ENCODE measurements at places on chromosomes 5 and 9. TPM values are rescaled to one million over a fixed set of nuclear protein-coding genes. Genes with fewer than 3 reads are reported as not detected.

DNA sequence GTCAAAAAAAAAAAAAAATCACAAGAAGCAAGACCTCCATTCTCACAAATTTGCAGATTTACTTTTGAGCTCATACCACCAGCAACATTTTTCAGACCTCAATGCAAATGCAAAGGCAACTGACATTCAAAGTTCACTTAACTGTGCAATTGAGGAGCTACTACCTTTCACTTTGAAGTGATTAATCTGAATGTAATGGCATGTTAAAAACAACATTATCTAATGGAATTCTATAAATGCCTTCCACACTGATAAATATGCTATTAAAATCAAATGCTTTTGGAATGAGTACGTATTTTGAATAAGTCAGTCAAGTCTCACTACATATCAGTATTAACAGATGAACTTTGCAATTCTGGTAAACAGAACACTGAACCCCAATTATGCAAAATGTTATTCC lies 32.3 kb downstream of the UBQLN1 start:
- no peak for DNase-seq

GRCh38 chr9:4670591-4670990 lies 4.3 kb upstream of the SPATA6L start:
- no peak for DNase-seq

DNA sequence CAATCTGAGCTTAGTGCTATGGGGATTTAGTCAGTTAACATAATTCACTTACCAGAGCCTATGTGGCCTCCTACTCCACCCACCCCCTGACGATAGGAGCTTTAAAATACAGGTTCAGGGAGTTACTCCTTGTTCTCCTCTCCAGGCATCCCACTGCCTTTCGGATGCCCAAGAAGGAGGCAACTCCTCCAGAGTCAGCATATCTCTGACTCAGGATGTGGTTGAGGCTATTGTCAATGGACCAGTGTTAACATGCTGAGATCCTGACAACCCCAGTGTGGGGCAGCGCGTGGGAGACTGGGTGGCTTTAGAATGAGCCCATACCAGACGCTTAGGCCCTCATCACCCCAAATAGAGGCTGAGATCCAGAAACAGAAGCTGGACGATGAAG lies 27.4 kb downstream of the BICD2 start:
- no peak for DNase-seq

DNA sequence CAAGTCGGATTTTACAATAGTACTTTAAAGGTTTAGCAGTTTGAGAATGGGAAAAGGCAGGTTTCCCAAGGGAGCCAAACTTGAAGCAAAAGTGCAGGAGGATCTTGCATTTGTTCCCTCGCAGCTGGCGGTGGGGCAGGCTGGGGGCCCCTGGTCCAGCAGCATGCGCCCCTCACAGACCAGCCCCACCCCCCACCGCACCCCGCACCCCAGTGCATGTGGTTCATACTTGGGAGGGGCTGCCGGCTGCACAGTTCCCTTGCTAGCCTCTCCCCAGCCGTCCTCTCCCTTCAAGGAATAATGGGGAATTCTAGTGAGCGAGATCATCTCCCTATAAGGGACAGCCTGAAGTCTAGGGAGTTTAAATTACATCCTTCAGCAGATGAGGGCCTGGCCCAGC lies 273.1 kb upstream of the IRX2 start:
- no peak for DNase-seq

DNA sequence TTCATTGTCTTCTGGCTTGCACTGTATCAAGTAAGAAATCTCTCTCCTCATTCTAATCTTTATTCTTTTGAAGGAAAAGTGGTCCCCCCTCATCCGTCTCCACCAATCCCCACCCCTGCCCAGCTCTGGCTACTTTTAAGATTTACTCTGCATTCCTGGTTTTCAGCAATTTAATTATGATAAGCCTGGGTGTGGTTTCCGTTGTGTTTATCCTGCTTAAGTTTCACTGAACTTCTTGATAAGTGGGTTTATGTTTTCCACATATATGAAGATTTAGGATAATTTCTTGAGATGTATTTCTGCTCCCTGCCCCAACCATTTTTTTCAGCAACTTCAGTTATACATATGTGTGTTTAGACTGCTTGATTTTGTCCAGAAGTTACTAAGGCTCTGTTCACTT lies 46.5 kb downstream of the PTBP3 start:
- no peak for DNase-seq

GRCh38 chr5:149559706-149560105 lies 8.5 kb upstream of the CSNK1A1 start:
- DNase-seq, result no peak

DNA sequence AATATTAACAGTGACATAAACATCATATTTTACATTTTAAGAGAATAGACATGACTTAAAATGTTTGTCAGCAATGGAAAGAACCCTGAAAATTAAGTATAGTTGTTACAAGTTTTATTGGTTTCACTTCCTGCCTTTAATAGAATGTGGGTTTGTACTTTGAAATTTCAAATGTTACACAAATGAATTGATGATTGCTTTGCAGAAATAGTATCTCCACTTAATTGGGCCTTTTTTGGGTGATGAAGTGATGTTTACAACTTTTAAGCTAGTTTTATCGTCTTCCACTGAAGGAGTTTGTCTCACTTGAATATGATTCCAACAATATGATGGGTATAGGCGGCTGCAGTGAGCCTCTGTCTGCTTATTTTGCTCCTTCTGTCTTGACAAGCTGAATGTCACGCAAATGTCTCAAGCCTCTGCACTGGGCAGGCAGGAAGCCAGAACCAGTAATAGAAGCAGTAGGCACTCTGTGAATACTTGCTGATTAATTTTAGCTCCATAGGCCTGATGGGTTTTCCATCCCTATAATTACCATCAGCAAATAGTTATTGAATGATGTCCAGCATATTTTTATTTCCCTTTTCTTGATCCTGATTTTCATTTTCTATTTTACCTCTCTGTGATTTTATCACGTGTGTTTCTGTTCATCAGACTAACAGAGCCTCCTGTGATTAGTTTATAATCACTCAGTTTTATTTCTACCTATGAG lies 10.6 kb upstream of the NR3C1 start:
- DNase-seq, result no peak

The IL3 gene
- polyA plus RNA-seq, result not detected

The NEUROG1 gene
- not detected for polyA plus RNA-seq

The SPATA31C1 gene
- 0.08 TPM for polyA plus RNA-seq

All from forelimb muscle (tissue), 1 donor.